PC-3 (cell line): ENCODE measurements at places on chromosomes 6 and 20. TPM values are rescaled to one million over a fixed set of nuclear protein-coding genes. Genes with fewer than 3 reads are reported as not detected.

CST7 gene
- not detected in 2 replicates for total RNA-seq

OSTM1 gene
- total RNA-seq = 12.4 and 13.5 TPM in 2 replicates

PRR18 gene
- not detected in 2 replicates for total RNA-seq

COL10A1 gene
- not detected in 2 replicates for total RNA-seq

IMPG1 gene
- total RNA-seq = not detected in 2 replicates

AAR2 gene
- 39.4 and 41.1 TPM in 2 replicates for total RNA-seq

TFB1M gene
- 23.1 and 25.6 TPM in 2 replicates for total RNA-seq

HTR1E gene
- total RNA-seq = not detected in 2 replicates

DLK2 gene
- 1.4 and 4.4 TPM in 2 replicates for total RNA-seq

ARMH2 gene
- total RNA-seq = not detected in 2 replicates

HLA-F gene
- 9.8 and 16.1 TPM in 2 replicates for total RNA-seq

- H3K27me3 ChIP-seq = no peaks in the 10 kb centered on the region
- peaks cover 28% of the 10 kb centered on the region for H3K4me1 ChIP-seq
- no peak for DNase-seq
- no peaks in the 10 kb centered on the region for H3K36me3 ChIP-seq
- H3K27ac ChIP-seq = peak overlapping the region; percentile 54
These were observed 21.7 kb downstream of the MAP7 start for GRCh38 chr6:136528477-136528876.

GRCh38 chr6:10424040-10424439, 9.2 kb upstream of the TFAP2A start:
- no peak overlapping the region for H3K27ac ChIP-seq
- H3K4me3 ChIP-seq = no peak overlapping the region
- no peaks in the 10 kb centered on the region for H3K36me3 ChIP-seq
- H3K27me3 ChIP-seq = no peaks in the 10 kb centered on the region
- no peak for DNase-seq
- H3K4me1 ChIP-seq = peaks cover 11% of the 10 kb centered on the region

DNA sequence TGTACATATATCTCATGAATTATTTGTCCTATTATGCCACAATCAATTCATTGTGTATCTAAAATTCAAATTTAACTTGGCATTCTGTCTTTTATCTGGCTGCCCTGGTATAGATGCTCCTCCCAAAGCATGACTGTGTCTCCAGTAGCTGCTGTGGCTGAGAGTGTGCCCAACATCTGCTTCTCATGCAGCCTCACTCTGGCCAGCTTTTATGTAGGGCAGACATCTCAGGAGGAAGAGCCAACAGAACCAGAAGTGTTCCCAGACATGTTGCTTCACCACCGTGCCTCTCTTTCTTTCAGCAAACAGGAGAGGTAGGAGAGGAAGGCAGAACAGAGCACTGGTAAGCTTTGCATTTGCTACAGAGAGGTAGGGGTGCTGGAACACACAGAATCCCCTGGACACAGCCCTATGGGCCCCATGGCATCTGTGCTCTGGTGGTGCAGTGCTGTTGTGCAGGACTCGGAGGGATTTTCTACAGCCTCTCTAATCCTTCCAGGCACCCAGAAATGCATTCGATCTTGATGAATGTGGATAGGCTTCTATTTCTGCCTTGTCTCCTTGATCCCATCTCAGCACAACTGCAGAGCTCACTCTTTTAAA, 637.1 kb downstream of the UTRN start:
- H3K27me3 ChIP-seq = no peaks in the 10 kb centered on the region
- peak; percentile 4 for DNase-seq
- H3K4me1 ChIP-seq = peaks cover 29% of the 10 kb centered on the region
- no peak overlapping the region for H3K4me3 ChIP-seq

GRCh38 chr6:57221936-57222742, at the start of gene RAB23:
Gene RAB23 (minus strand): TSS chr6:57222307. CDS start chr6:57210380, 11,927 bp downstream.
- peak within 1 kb of the TSS; percentile 92 for H3K4me3 ChIP-seq
- H3K27me3 ChIP-seq = no peaks in the 10 kb centered on the region

- peaks cover 81% of the 10 kb centered on the region for H3K27me3 ChIP-seq
- H3K4me1 ChIP-seq = no peaks in the 10 kb centered on the region
- no peaks in the 10 kb centered on the region for H3K36me3 ChIP-seq
- no peak overlapping the region for H3K4me3 ChIP-seq
- no peak for DNase-seq
- no peak overlapping the region for H3K27ac ChIP-seq
These were observed 74.8 kb upstream of the KIF16B start for GRCh38 chr20:16647875-16648597.

DNA sequence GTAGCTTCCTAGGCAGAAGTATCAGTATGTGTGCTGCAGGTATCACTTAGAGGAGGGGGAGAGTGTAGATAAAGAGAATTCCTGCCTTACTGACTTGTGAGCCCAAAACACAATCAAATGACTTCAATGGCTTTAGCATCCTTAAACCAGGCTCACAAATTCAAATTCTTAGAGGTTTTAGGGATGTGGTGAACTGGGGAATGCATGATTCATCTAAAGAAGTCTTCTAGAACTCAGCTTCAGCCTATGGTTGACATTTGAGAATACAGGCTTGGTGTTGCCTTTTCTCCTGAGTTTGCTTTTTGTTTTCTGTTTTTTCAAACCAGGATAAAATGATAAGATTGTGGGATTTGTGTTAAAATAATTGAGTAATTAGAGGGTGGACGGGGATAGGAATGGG, 14.4 kb downstream of the SNRPC start:
- no peak overlapping the region for H3K4me3 ChIP-seq
- H3K27ac ChIP-seq = no peak overlapping the region
- no peaks in the 10 kb centered on the region for H3K4me1 ChIP-seq
- peak; percentile 40 for DNase-seq

GRCh38 chr20:40939667-40940066, 89.0 kb upstream of the TOP1 start:
- H3K36me3 ChIP-seq = no peaks in the 10 kb centered on the region
- no peak overlapping the region for H3K4me3 ChIP-seq
- H3K27ac ChIP-seq = no peak overlapping the region
- H3K4me1 ChIP-seq = no peaks in the 10 kb centered on the region; the same call in 1 of the 2 replicates

DNA sequence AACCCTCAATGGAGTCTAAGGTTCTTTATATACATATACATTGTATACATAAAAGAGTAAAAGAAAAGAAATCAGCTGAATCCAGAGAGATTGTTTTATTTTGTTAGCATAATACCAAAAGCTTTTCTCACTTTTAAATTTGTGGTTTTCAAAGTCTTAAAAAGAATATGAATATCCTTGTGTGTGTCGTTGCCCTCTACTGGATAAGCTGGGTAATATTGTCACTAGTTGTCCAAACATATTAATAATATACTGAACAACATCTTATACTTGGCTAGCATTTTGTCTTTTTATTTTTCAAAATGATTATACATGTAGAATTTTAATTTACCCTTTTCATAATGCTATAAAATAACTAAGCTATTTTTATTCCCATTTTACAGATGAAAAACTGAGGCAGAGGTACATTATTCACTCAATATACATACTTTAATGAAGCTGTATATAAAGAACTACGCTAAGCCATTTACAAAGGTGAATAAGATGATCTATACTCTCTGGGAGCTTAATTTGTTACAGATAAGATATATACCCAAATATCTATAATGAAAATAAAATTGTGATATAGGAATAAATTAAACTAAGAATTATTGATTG, 531.7 kb downstream of the TFAP2B start:
- no peaks in the 10 kb centered on the region for H3K36me3 ChIP-seq
- H3K4me3 ChIP-seq = no peak overlapping the region
- DNase-seq = peak; percentile 45
- H3K4me1 ChIP-seq = no peaks in the 10 kb centered on the region
- H3K27ac ChIP-seq = no peak overlapping the region

GRCh38 chr6:164273491-164273890, 859.0 kb downstream of the QKI start:
- H3K27ac ChIP-seq = no peak overlapping the region
- DNase-seq = no peak
- H3K27me3 ChIP-seq = no peaks in the 10 kb centered on the region
- no peak overlapping the region for H3K4me3 ChIP-seq
- no peaks in the 10 kb centered on the region for H3K4me1 ChIP-seq

GRCh38 chr6:13432526-13433184, 54.7 kb downstream of the GFOD1 start:
- H3K36me3 ChIP-seq = no peaks in the 10 kb centered on the region
- H3K27me3 ChIP-seq = no peaks in the 10 kb centered on the region
- no peak overlapping the region for H3K27ac ChIP-seq
- peaks cover 15% of the 10 kb centered on the region for H3K4me1 ChIP-seq

- H3K27ac ChIP-seq = peak overlapping the region; percentile 51
- H3K27me3 ChIP-seq = no peaks in the 10 kb centered on the region
These were observed 2.5 kb downstream of the LY6G6C start for GRCh38 chr6:31719001-31719400.

- H3K4me3 ChIP-seq = no peak overlapping the region
- no peaks in the 10 kb centered on the region for H3K27me3 ChIP-seq
- no peaks in the 10 kb centered on the region for H3K4me1 ChIP-seq
- DNase-seq = no peak
These were observed 616.1 kb downstream of the MAFB start for GRCh38 chr20:40072907-40073306.

DNA sequence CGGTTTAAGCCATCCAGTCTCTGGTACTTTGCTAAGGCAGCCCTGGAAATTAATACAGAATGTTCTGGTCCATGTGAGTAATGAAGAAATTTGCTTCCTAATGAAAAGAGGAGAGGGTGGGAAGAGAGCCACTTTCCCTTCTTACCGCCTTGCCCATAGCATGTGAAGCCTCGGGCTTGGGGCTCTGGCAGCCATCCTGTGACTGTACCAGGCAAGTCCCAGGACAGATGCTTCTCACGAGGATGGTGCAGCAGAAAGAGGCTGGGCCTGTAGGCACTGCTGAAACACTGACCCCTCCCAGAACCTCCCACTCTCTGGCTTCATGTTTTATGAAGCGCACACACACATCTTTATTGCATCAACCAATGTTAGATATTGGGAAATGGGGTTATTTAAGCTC, 74.8 kb downstream of the IYD start:
- no peak for DNase-seq
- no peaks in the 10 kb centered on the region for H3K4me1 ChIP-seq
- no peak overlapping the region for H3K4me3 ChIP-seq
- no peaks in the 10 kb centered on the region for H3K27me3 ChIP-seq
- H3K36me3 ChIP-seq = no peaks in the 10 kb centered on the region

GRCh38 chr20:25499031-25499430, 86.3 kb downstream of the NINL start:
- no peaks in the 10 kb centered on the region for H3K27me3 ChIP-seq
- no peaks in the 10 kb centered on the region for H3K36me3 ChIP-seq
- no peak overlapping the region for H3K27ac ChIP-seq
- no peak overlapping the region for H3K4me3 ChIP-seq
- no peak for DNase-seq
- H3K4me1 ChIP-seq = peaks cover 20% of the 10 kb centered on the region

- peaks cover 18% of the 10 kb centered on the region for H3K4me1 ChIP-seq
- H3K36me3 ChIP-seq = no peaks in the 10 kb centered on the region
- H3K27ac ChIP-seq = no peak overlapping the region
- H3K27me3 ChIP-seq = no peaks in the 10 kb centered on the region
These were observed 239.2 kb downstream of the KCNQ5 start for GRCh38 chr6:72861059-72861458.

DNA sequence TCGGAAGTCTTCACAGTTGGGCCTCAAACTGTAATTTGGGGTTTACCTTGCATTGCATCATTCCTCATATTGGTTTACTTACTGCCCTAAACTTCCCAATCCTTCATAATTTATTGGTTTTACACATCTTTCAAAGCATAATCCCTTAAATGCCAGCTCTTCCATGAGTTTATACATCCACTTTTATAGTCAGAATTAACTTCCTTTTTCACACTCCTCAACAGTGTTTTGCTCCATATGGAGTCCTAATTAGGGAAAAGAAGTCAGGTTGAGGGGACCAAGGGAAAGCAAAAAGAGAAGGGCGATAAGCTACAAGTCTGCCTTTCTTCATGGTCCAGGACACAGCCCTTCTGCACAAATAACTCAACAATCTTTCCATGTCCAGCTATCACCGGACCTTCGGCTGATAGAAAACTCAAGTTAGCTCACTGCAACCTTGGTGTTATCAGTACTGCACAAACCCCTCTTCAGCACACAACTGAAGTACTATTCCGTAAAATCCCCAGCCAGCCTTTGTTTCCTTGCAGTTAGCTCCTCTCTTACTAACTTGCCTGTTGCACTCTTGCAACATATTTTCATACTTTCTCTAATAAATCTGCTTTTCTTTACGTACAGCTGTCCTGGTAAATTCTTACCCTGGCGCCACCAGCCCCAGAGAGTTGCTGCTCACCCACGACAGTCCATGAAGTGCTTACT, 2.0 kb downstream of the EEF1E1 start:
- peaks cover 9% of the 10 kb centered on the region for H3K4me1 ChIP-seq
- peak overlapping the region; percentile 4; the same call in 1 of the 2 replicates for H3K4me3 ChIP-seq
- DNase-seq = no peak
- H3K27me3 ChIP-seq = no peaks in the 10 kb centered on the region

- no peak for DNase-seq
- no peak overlapping the region for H3K4me3 ChIP-seq
- no peaks in the 10 kb centered on the region for H3K27me3 ChIP-seq
- H3K36me3 ChIP-seq = no peaks in the 10 kb centered on the region
- H3K27ac ChIP-seq = no peak overlapping the region
These were observed 86.3 kb downstream of the SNX5 start for GRCh38 chr20:17882065-17882833.
